Skeletal muscle tissue (tissue), 5 donors: ENCODE measurements at places on chromosomes 11 and 22. TPM values are rescaled to one million over a fixed set of nuclear protein-coding genes. Genes with fewer than 3 reads are reported as not detected.

Gene JHY
- 1.6 TPM for total RNA-seq

Gene SCN3B
- total RNA-seq: 8.9 TPM

Gene KRTAP5-2
- not detected for total RNA-seq

Gene SMIM38
- under 0.01 TPM for total RNA-seq

Gene RIMBP3B
- not detected for total RNA-seq

Gene GSTT2
- not detected for total RNA-seq

Gene SLC25A18
- not detected for total RNA-seq

Gene OR51B5
- 0.52 TPM for total RNA-seq

Gene KDELR3
- total RNA-seq: 32.9 TPM
